ENCODE measurements at places on chromosomes 12 and 14.
A peak's percentile ranks its signal among the peaks of the same experiment; 100 is the strongest.

DNA sequence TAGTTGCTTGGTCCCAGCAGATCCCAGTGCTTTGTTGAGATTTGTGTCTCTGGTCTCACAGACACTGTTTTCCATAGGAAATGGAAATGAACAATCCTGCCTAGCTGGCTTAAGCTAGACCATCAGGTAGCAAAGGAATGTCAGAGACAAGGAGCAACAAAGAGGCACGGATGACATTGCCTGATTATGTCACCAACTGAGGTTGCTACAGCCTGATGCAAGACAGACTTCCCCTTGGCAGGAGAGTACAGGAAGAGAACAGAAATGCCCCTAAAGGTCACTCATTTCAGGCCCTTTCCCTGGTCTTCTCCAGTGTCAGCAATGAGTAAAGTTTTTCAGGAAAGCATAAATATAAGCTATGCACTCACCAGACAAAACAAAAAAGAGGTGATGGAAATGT is 2.0 kb upstream of the PRB2 start:
- DNase-seq = no peak

DNA sequence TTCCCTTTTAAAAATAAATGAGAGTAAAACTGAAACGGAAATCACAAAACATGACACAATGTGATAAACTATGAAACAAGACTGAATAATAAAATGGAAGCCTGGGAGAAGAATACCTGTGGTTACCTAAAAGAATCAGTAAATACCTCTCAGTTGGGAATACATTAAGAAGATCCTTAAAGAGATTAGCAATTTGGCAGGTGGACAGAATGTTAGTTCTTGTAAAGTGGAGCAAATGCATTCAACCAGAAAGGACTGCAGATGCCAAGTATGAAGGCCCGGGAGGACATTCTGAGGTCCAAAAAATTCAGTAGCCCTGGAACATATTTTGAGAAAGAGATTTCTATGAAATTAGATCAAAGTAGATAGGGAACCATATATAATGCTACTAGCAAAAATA is 861.3 kb upstream of the SEL1L start:
- no peak for DNase-seq

DNA sequence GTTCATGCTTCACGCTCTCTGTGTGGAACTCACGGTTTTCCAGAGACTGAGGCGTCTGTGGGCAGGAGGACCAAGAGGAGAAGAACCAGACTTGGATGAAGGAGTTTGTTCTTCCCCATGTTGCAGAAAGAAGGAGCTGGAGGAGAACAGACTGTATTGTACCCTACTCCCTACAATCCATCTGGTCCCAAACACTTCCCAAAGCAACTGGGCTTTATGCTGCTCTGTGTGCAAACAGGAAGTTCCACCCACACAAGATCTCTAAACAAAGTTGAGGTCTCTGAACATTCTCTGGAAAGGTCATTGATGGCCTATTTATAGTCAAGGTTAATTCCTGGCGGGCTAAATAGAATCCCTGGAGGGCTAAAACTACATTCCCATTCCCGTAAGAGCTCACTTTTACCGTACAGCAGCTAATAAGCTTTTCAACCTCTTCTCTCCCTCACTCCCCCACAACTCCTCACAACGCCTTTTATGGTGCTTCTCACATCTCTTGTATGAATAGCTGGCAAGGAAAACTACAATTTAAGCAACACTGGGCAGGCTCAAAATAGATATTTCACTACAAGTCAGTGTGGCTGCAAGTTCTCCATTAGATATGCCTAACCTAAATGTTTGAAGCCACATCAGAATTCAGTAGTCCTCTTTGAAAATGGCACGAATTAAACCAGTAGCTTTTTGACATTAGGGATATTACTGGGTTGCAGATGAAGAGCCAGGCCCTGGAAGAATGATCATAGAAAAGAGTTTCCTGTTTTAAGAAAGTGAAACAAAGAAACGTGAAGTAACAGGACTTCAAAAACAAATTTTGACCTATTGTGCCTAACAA is at the start of gene A2M:
TSS of gene A2M (minus strand) at position 189 of the 829 bp plus-strand sequence. CDS start at position 119, 70 bp downstream.
- DNase-seq = no peak

- no peak for DNase-seq
These were observed 70.0 kb downstream of the TTC6 start for GRCh38 chr14:37665479-37665878.

DNA sequence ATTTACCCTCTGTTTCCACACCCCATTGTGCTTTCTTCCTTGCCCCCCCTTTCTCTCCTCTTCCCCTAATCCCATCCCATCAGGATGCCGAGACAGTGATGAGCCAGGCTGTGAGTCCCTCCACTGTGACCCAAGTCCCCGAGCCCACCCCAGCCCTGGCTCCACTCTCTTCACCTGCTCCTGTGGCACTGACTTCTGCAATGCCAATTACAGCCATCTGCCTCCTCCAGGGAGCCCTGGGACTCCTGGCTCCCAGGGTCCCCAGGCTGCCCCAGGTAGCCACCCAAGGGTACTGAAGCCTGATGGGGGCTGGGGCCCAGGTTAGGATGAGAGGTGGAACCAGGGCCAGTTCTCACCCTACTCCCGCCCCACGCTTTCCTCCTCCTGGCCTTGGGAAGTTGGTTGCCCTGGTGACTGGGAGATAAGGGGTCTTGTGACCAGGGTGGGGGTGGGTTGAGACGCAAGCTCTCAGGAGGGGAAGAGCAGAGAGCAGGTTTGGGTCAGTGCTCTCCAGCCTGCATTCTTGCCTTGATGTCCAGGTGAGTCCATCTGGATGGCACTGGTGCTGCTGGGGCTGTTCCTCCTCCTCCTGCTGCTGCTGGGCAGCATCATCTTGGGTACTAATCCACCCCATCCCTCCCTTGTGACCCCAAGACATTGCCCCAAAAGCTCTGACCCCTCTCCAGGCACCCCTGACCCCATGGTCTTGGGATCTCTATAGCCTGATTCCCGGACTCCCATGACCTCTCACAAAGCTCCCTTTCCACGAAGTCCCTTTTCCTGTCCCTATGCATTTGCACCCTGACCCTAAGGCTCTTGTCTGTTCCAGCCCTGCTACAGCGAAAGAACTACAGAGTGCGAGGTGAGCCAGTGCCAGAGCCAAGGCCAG is 1.2 kb downstream of the AMHR2 start:
- no peak for DNase-seq

GRCh38 chr12:26855337-26855736 is 22.3 kb upstream of the ITPR2 start:
- no peak for DNase-seq

- DNase-seq = no peak
These were observed 98.7 kb downstream of the ERGIC2 start for GRCh38 chr12:29282031-29282816.

GRCh38 chr14:92190768-92191167 is 69.0 kb downstream of the CPSF2 start:
- DNase-seq = peak; percentile 18

- no peak for DNase-seq
These were observed 607 bp downstream of the OS9 start for GRCh38 chr12:57694459-57695019.

- DNase-seq = no peak
These were observed 329.7 kb downstream of the TMEM121 start for GRCh38 chr14:105855893-105856675.

DNA sequence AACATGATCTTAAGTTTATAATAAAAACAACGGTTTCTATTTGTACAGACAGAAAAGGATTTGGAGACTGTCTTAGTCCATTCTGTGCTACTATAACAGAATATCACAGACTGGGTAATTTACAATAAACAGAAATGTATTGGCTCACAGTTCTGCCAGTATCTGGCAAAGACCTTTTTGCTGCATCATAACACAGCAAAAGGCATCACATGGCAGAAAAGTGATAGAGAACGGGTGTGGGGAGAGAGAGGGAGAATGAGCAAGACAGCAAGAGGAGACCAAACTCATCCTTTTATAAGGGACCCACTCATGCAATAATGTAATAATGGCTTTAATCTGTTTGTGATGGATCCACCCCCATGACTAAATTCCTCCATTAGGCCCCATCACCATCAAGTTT is 17.0 kb upstream of the NUDT4 start:
- DNase-seq = no peak

Measured in retina (tissue), 1 donor.